ENCODE measurements at places on chromosomes 11 and 22.

DNA sequence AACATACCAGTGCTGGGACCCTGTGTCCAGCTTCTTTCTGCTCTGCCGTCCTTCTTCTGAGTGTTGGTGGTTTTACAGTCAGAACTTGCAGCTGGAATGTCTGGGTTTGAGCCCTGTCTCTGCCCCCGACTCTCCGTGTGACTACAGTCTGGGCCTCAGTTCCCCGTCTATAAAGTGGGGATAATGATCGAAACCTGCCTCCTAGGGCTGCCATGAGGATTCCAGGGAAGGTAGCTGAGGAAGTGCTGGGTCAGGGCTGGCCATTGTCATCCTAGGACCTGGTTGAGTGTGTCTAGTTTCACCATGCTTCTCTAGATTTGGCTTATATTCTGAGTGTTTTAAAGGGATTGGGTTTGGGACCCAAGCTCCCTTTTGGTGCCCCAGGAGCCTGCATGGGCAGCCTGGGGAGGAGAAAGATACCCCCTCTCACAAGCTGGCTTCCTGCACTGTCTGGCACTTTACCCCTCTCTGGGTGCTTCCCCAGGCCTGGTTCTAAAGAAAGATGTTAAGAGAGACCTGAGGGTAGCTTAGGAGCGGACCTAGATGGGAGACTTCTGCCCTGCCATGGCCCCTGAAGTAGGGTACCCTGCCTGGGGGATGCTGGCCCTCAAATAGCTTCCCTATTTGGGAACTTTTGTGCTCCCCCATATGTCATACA is 49.9 kb downstream of the TSPAN18 start:
- DNase-seq, result no peak

DNA sequence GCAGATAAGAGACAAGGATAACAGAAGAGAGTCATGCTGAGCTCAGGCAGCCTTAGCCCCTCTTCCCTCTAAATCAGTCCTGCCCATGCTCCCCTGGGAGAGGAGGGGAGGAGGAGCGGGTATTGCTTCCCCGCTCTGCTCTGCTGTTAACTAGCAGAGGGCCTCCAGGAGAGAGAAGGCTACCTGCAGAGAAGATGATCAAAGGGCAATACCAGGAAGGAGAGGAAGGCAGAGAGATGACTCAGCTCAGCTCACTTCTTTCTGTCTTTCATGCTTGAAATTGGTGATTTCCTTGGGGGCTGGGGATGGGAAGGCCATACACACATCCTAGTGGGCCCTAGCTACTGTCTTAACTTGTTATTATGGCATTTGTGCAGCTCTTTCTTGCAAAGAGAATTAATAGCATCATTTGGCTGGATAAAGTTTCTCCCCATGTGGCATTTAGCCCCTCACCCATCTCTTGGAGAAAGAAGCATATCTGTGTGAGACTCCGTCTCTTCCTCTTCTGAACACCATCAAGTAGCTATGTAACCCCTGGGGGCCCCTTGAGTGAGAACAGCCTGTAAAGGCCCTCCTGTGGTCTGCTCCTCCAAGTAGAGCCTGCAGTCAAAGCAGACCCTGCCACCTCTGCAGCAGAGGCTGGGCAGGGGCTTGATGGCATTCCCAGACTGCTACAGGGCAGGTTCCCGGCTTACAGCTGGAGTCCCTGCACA is 33.4 kb upstream of the AMOTL1 start:
- DNase-seq, result no peak

DNA sequence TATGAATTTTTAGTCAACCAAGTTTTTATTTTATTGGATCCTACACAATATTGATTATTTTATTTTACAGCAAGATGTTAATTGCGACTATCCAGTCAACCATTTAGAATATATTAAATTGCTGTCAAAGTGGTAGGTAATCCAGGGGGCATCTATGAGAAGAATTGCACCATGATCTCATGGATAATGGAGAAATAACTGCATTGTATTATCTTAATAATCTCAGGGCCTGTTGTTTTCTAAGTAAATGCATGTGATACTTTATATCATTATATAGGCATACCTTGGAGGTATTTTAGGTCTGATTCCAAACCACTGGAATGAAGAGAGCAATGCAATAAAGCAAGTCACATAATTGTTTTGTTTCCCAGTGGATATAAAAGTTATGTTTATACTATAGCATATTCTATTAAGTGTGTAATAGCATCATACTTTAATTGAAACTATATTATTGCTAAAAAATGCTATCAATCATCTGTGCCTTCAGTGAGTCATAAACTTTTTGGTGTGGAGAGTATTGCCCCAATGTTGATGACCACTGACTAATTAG is 595.4 kb upstream of the CHORDC1 start:
- DNase-seq, result no peak

DNA sequence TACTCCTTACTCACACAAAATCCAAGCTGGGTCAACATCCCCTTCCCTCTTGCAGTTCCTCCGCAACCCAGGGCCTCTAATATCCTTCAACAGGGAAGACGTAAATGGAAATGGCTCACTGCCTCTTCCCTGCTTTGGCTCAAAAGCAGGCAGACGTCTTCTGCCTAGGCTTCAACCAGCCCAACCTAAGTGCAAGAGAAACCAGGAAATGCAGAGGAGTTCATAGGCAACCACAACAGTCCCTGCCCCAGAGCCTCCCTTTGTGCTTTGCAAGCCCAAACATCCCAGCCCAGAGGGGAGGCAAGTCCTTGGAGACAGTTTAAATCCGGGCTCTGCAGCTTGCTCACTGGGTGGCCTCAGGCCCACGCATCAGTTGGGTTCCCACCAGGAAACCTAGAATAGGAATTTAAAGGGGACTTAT is 33.3 kb downstream of the CD6 start:
- no peak for DNase-seq
